Neuronal stem cell (in vitro differentiated cells): ENCODE measurements at places on chromosomes 11 and 22.
A peak's percentile ranks its signal among the peaks of the same experiment; 100 is the strongest.

- no peak for DNase-seq
These were observed 12.8 kb upstream of the CLPB start for GRCh38 chr11:72446929-72447769.

- no peak for DNase-seq
These were observed 157.8 kb upstream of the DDI1 start for GRCh38 chr11:103878646-103879045.

GRCh38 chr11:78332174-78332866 lies 85.3 kb downstream of the GAB2 start:
- no peak for DNase-seq

- DNase-seq = peak; percentile 63
These were observed 25.6 kb downstream of the MN1 start for GRCh38 chr22:27775758-27776649.

GRCh38 chr22:17831501-17832251 lies 57.4 kb upstream of the BID start:
- no peak for DNase-seq

DNA sequence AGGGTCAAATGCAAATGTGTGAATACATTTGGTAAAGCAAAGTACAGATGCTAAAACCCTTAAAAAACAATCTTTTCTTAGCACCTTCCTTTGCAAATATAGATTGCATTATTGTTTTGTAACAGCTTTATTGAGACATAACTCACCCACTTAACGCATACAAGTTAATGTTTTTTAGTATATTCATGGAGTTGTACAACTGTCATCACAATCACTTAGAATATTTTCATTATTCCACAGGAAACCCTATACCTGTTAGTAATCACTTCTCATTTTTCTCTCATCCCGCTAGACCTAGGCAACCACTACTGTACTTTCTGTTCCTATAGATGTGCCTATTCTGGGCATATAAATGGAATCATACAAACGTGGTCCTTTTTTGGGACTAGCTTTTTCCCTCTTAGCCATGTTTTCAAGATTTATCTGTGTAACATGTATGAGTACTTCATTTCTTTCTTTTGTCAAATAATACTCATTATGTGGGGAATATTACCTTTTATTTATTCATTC lies 34.7 kb downstream of the PPP6R3 start:
- no peak for DNase-seq
